T-helper 22 cell (primary cell): ENCODE measurements at places on chromosomes 7 and 10.

- DNase-seq: peak; percentile 63
Measured at GRCh38 chr7:105677817-105678573, 96.7 kb upstream of the EFCAB10 start.

- DNase-seq: no peak
Measured at GRCh38 chr7:24403557-24403956, 119.6 kb downstream of the NPY start.

- DNase-seq: no peak
Measured at GRCh38 chr10:79028451-79029010, 40.2 kb upstream of the ZMIZ1 start.

- DNase-seq: no peak
Measured at GRCh38 chr10:52679117-52679516, 93.5 kb downstream of the MBL2 start.

GRCh38 chr7:37109016-37109683 is 339.5 kb downstream of the ELMO1 start:
- DNase-seq: no peak

DNA sequence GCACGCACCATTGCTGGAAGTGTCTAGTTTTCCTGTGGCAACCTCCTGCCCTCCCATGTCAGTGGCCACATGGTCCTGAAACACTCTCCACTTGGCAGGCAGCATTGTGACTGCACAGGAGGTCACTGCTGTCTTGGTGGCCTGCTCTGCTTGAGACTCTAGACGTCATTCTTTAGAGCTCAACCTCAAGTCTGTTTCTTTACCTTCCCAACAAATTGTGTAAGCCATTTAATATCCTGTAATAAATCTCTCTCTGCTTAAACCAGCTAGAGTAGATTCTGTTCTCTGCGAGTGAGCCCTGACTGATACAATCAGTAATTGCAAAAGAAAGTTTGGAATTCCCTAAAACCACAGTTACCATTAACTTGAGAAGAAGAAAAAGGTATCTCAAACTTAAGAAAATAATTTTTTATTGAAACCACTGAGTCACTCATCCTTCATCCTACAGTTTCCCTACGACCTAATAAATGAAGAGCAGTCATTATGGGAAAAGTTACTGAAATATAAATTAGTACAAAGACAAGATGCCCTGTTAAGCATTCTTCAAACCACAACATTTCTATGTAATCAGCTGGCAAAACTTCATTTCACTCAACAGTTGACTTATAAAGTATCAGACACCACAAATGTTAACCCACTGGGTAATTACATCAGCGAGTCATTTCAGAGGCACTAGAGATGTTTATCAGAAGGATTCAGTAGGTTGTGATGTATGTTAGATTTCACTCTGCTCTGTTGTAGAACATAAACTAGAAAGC is 18.0 kb downstream of the SLC25A13 start:
- DNase-seq: no peak

- DNase-seq: no peak
Measured at GRCh38 chr7:133748443-133749407, 378.4 kb upstream of the LRGUK start.

DNA sequence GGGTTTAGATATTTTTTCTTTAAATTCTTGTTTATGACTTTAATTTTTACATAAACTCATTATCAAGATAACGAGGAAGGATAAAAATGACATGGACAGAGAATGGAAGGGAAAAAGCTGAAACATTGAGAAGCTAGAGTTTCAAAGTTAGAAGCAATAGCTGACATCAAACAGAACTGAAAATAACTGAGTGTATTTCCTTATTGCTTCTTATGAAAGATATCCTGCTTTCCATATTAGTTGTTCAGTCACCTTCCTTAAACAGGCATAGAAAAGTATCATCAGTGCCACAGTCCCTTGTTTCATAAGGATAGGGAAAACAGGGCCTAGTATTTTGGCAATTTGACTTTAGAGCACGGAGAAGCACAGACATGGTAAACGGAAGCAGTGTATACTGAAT is 460.5 kb upstream of the GHITM start:
- no peak for DNase-seq
